ENCODE measurements at places on chromosomes 7 and 10.

DNA sequence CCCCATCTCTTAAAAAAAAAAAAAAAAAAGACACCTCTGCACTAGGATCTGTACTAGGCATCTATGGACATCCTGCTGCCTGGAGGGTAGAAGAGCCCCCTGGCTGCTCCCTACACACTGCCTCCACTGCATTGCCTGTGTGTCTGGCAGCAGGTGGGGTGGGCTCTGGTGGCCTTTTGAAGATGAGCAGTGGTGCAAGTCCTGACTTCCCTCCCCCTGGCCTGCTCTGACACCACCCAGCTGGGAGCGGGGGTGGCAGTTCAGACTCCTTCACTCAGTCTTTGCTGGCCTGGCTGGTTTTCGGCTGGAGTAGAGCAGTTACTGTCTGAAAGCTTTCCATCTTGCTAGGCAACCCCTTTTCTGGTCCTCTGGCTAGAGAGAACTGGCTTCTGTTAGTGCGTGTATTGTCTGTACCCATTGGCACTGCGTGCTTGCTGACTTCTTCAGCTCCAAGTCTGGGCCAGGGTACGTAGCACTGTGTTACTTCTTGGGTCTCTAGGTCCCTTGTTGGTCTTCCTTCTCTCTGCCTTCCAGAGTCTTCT is 17.6 kb downstream of the C10orf62 start:
- no peak for DNase-seq

GRCh38 chr7:29794959-29795629 is 11.2 kb upstream of the WIPF3 start:
- DNase-seq = no peak

- DNase-seq = no peak
Observed at GRCh38 chr10:113438652-113439051, 114.2 kb upstream of the HABP2 start.

DNA sequence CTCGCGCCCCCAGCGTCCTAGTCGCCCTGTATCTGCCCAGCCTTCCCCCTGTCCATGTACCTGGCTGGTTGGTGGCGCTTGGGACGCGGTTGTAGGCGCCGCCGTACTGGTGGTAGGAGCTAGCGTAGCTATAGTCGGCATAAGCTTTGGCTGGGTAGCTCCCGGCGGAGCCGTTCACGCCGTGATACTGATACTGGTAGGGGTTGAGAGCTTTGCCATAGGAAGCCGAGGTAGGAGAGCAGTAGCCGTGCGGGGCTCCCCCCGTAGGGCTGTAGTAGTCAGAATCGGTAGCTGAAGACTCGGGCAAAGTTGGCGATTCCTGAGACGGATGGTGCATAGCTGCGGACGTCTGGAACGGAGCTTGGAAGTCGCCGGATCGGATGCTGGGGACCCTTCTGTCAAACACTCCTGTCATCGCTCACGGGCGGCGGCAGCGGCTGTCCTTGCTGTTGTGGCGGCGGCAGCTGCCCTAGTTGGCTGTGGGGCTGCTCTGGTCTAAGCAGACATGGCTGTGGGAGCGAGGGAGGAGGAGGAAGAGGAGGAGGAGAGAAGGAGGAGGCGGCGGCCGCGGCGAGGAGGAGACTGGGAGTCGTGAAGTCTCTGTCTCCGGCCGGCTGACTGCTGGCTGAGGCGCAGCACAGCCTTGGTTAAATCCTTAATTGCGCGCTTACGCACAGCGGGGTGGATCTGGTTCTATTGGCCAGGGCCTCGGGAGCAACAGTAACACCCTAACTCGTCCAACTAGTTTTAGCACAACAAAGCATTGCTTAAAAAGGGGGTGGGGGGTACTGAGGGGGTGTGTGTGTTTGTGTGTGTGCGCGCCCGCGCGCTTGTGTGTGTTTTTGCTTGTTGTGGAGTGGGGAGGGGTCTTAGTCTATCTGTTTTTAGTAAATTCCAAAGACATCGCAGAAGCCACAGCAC is at the start of gene DLX5:
Gene DLX5, minus strand, starts transcription at position 623 of the 921 bp plus-strand sequence. Its CDS starts 208 bp downstream, at position 415.
- no peak for DNase-seq

- DNase-seq = no peak
Observed at GRCh38 chr7:7702826-7703225, 15.6 kb downstream of the RPA3 start.

DNA sequence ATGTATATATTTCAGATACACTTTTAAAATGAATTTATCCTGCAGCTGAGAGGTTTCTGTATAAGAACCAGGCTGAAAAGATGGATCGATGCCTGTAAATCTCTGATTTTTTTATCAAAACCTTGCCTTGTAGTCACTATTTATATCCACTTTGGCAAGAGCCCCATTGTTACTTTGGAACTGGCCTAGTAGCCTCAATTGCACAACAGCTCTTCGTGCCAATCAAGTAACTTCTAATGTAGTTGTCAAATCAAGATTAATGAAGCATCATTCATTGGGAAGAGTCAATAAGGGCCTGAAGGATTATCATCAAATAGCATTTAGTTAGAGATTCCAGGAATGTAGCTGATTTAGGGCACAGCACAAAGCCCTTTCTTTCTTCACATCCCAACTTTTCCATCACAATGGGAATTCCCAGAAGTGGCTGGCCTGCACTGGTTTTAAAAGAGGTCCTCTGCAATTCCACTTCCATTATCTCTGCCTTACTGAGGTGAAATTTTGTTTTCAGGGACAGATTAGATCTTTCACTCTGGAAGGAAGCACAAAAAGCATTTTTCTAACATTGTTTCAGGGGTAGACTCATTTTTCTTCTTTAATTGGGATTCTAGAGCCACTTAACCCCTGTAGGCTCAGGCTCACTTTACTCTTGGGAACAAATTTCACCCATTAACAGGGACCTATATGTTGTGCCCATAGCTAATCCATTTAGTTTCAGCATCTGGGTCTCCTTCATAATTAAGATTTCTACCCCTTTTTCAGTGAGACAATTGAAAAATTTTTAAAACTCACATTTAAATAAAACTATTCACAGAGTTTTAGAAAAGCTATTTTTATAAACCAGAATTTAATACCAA is 97.8 kb downstream of the CALCR start:
- no peak for DNase-seq

GRCh38 chr10:104694074-104694473 is 53.0 kb downstream of the SORCS3 start:
- no peak for DNase-seq

DNA sequence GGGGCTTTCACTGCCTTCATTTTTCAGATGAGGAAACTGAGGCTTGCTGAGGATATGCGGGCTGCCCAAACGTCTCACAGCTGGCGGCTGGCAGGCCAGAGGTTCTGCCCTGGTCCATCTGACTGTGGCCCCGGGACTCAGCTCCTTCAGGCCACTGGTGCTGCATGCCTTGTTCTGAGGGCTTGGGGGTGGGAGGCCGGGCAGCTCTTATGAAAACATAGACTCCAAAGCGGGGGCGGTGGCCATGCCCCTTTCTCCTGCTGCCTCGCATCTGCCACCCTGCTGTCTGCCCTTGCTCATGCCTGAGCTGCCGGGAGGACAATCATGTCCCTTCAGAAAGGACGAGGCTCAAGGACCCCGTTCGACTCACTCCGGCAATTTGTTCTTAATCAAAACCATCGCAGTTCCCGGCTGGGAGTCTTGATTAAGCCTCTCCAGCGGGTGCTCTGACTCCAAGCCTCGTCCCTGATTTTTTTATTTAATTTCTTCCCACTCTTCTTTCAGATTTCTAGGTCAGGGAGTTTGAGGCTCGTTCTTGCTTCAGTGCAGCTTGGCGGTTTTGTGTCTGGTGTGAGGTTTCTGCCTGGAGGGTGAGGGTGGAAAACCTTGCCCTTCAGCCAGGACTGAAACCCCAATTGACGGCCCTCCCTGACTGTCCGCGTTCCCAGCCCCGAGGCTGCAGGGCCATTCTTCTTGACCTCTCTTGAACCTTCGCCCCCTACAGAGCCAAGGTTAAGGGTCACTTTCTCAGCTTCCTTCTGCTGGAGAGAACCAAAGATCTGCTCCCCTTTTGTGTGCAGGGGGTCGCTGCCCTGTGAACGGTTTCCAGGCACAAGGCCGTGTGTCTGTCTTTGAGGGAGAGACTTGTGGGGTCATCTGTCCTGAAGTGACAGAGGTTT is 120.8 kb downstream of the DNAJB6 start:
- DNase-seq = no peak

- no peak for DNase-seq
Observed at GRCh38 chr10:99337311-99337811, 8.2 kb downstream of the CNNM1 start.

- DNase-seq = no peak
Observed at GRCh38 chr7:131538071-131538812, 18.2 kb downstream of the PODXL start.

GRCh38 chr10:33227489-33227888 is 107.0 kb downstream of the NRP1 start:
- DNase-seq = no peak

DNA sequence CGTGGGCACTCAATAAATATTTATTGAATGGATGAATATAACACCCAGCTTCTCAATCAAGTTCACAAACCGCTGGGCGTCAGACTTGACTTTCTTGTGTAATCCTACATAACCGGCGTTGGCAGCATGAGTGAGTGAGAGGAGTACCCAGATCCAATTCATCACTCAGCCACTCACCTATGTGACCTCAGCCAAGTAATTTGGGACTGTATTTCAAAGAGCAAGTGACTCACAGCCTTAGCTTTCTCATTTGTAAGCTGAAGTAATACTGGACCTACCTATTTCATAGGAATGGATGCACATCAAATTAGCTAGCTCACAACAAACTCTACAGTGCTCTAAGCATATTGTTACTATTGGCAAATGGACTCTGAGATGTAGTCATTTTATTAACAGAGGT is 53.8 kb upstream of the FAM204A start:
- no peak for DNase-seq

- no peak for DNase-seq
Observed at GRCh38 chr10:112666094-112666493, 219.1 kb downstream of the VTI1A start.

GRCh38 chr10:69483963-69484362 is 32.7 kb downstream of the TSPAN15 start:
- no peak for DNase-seq

DNA sequence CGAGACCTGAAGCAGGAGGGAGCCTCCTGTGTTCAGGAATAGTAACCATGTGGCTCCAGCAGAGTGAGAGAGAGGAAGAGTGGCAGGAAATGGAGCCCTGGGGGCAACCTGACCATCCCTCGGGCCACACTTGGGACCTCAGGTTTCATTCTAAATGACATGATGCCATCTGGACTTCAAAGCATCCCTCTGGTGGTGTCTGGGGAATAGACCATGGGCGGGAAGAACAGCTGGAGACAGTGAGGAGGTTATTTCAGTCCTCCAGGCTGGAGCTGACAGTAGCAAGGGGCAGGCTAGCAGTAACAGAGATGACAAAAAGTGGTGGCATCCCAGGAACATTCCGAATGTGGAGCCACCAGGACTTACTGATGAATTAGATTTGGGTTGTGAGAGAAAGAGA is 44.8 kb downstream of the AKR1B1 start:
- no peak for DNase-seq

GRCh38 chr10:9910446-9910845 is 1107.2 kb upstream of the CELF2 start:
- no peak for DNase-seq

GRCh38 chr10:126234630-126235029 is 153.6 kb downstream of the ADAM12 start:
- DNase-seq = no peak

DNA sequence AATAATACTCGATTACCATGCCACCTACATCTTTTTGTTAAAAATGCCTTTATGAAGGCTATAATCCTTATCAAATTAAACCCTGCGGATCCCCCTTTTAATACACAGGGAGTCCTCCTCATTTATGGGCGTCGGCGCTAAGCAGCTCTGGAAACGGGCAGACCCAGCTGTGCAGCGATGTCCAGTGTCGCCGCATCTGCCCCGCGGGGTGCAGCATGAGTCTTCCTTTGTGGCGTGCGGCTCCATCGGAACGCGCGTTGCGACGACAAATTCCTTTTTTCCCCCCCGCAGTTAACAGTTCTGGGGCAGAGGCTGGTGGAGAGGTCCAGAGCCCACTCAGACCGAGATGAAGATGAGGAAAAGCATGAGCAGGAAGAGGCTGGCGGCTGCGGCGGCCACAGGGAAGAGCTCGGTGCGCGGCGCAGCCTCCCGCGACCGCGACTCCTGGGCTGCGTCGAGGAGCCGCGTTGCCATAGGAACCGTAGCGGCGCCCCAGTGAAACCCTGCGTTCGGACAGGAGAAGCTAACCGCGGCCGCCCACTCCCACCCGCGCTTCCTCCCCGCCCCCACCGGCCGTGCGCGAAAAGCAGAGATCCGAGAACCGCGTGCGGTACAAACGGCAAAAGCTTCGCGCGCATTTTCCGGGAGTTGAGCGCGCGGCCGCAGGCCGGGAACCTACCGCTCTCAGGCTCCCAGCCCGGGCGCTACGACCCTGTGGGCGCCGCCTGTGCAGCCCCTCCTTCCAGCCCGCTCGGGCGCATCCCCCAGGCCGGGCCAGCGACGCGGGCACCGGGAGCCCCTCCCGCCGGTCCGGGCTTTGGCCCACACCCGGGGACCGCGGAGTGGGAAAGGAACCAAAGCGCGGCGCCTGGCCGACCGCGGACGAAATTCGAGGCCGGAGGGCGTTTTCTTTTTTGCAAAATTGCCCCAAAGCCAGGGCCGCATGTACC is 130.6 kb downstream of the SPAG6 start:
- DNase-seq = no peak

DNA sequence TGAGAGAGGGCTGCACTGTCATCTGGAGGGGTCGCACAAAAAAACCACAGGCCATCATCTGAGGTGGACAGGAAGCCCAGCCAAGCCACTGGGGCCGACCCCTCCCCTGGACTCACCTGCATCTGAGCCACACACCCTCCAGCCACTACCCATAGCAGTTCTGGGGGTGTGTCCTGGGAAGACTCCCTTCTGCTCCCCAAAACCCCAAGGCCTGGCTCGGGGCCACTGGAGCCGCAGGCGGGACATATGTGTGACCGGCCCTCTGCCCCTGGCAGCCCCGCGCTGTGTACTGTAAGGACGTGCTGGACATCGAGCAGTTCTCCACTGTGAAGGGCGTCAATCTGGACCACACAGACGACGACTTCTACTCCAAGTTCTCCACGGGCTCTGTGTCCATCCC is 90.1 kb downstream of the RGS10 start:
- DNase-seq = no peak

DNA sequence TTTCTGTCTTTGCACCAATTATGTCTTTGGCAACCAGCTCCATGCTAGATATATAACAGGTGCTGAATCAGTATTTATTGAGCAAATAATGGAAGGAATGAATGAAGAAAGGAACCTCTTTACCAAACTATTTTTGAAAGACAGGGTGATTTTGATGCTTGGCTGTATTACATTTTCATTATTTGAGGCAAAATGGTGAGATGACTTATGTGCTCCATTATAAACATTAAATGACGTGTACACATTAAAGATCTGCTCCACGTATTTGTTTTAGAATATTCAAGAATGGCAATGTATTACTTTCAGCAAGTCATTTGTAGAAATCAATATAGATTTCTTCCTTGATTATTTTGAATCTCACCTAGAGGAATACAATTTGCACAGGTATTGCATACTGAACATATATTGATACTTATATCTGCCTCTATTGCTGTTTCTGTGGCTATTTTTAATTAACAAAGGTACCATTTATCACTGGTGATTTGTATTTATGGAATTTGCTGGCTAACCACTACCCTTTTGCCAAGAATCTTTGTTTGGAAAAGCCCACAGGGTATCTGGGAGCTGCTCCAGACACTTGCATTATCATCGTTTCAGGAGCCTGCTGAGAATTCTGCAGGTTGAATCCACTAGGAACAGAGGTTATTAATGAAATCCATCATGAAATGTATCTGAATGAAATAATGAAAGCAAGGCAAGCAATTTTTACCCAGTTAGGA is 92.2 kb downstream of the SEMA3C start:
- DNase-seq = no peak
